ENCODE measurements at places on chromosomes 2 and 18. TPM values are rescaled to one million over a fixed set of nuclear protein-coding genes. Genes with fewer than 3 reads are reported as not detected.

GRCh38 chr2:99487906-99488305 is 1.9 kb downstream of the REV1 start:
- H3K36me3 ChIP-seq = peaks cover 5% of the 10 kb centered on the region
- H3K27me3 ChIP-seq = peaks cover 2% of the 10 kb centered on the region
- H3K4me3 ChIP-seq = peak overlapping the region; percentile 32
- DNase-seq = no peak
- peaks cover 58% of the 10 kb centered on the region for H3K4me1 ChIP-seq
- no peak overlapping the region for H3K27ac ChIP-seq

DNA sequence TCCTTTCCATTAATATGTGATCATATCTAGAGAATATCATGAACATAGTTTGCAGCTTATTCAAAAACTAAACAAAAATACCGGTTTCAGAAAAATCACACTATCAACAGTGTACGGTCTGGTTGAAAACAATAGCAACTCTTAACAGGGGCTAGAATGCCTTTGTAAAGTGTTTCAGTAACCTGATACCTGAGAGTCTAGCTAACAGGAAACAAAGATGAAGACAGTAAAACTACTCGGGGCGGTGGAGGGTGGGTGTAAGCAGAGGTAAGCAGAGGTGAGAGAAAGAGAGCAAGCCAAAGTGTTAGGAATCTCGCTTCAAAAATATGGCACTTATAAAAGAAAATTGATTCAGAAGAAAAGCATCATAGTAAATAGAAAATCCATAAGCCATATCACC is 109.0 kb upstream of the RGPD4 start:
- no peak overlapping the region for H3K27ac ChIP-seq
- H3K4me1 ChIP-seq = peaks cover 5% of the 10 kb centered on the region

GRCh38 chr18:78741381-78742217 is 238.0 kb upstream of the SALL3 start:
- H3K36me3 ChIP-seq = no peaks in the 10 kb centered on the region
- DNase-seq = no peak
- no peaks in the 10 kb centered on the region for H3K27me3 ChIP-seq
- no peaks in the 10 kb centered on the region for H3K4me1 ChIP-seq
- no peak overlapping the region for H3K4me3 ChIP-seq

- no peak overlapping the region for H3K4me3 ChIP-seq
- peaks cover 14% of the 10 kb centered on the region for H3K27me3 ChIP-seq
- H3K27ac ChIP-seq = no peak overlapping the region
- H3K4me1 ChIP-seq = no peaks in the 10 kb centered on the region
Measured at GRCh38 chr2:67650291-67651133, 253.4 kb downstream of the ETAA1 start.

The SPP2 gene
- not detected for polyA plus RNA-seq
